ENCODE measurements at places on chromosomes 11 and 22.

GRCh38 chr11:123885570-123885969 lies at the start of gene TMEM225:
Gene TMEM225 (minus strand): TSS chr11:123885670. CDS start chr11:123885425, 245 bp downstream.
- DNase-seq = no peak

DNA sequence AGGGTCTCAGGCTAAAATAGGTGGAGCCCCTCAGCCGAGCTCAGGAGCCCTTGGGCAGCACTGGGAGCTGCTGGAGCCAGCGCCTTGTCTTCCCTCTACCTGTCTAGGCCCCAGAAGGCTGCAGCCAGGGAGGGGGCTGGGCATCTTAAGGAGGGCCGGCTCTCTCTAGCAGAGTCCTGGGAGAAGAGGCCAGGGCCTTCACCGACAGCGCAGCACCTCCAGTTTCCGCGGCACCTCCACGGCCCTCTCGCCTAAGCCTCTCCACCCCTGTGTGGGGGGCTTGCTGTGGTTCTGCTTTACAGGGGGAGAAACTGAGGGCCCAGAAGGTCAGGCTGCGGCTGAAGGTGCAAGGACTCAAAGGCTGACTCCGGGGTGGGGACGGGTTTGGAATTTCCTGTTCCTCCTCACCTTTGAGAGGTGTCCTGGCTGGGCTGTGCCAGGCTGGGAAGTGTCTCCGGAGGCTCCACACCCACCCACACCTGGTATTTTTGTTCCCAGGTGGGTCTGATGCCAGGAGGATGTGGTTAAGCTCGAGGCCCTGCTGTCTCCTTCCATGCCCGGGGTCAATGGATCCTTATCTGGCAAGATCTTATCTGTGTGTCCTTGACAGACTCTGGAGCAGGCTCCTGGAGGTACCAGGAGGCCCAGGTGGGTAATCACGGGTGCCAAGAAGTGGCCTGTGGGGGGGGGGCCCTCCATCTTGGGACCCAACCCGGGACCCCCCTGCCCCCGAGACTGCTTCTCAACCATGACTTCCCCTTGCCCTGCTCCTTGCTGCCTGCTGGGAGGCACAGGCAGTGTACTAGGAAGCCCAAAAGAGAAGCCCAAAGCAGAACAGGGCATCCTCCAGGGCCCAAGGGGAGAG lies 95.3 kb upstream of the FGF3 start:
- no peak for DNase-seq

GRCh38 chr22:48175721-48176120 lies 1413.3 kb downstream of the TBC1D22A start:
- no peak for DNase-seq

GRCh38 chr22:30198921-30199320 lies 47.6 kb downstream of the LIF start:
- DNase-seq = no peak

DNA sequence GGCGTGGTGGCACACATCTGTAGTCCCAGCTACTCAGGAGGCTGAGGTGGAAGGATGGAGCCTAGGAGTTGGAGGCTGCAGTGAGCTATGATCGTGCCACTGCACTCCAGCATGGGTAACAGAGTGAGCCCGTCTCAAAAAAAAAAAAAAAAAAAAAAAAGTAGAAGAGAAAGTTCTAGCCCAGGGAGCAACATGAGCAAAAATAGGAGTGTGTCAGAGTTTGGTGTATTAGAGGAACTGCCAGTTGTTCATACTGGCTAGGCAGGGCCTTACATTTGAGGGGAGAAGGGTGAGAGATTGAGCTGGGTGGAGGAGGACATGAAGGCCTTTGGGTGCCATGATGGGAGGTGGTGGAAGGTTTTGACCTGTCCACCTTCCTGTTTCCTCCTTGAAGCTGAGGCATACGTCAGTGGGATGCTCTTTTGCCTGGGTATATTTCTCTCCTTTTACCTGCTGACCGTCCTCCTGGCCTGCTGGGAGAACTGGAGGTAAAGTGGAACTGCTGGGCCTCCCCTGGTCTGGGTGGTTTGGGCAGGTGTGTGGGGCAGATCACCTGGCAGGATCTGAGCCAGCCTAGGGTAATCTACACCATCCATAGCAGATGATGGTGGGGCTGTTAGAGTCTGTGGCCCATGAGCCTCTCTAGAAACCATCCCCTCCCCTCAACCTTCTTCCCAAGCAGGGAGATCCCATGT lies 7.3 kb downstream of the SIDT2 start:
- no peak for DNase-seq

DNA sequence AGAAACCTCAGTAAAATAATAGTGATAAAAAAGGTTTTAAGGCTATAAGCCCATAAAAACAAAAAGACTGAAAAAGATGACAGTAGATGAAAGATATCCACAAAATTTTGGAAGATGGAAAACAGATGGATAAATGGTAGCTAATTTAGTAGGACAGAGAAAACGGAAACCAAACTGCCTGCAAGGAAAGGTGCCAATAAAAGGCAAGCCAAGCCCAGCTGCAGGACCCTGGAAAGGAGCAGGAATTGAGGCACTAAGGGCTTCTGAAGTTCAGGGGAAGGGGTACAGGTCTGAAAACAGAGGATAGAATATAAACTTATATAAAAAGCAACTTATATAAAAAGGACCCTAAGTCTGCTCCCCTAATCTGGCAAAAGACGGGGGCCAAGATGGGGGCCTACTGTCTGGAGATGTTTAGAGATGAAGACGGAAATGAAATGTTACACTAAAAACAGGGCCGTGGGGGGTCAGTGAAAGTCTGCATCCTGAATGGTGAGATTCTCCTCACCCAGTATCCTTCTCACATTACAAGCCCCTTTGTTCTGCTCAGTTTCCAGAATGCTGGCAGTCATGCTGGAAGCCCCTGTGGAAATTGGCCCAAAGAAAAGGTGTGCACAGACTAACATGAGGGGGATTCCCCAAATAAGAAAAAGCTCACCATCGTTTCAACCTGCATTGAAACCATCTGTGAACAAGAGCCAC lies 269.3 kb upstream of the PITPNB start:
- no peak for DNase-seq

DNA sequence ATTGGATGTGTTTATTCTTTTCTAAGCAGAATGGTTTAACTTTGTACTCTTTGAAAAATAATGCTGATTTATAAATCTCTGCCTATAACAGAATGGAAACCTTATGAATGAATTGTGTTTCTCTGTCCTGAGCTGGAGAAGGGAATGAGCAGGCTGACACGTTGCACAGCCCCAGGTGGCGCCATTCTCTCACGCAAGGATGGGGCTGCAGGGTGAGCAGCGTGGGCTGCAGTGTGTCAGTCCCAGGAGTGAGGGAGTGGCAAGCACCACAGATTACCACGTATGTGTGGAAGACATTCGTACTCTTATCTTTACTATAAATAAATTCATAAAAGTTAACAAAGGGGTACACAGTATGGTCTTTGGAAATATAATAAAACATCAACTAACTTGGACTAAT lies 33.4 kb downstream of the FDX1 start:
- DNase-seq = no peak

GRCh38 chr22:32617903-32618302 lies 143.3 kb downstream of the FBXO7 start:
- DNase-seq = no peak

DNA sequence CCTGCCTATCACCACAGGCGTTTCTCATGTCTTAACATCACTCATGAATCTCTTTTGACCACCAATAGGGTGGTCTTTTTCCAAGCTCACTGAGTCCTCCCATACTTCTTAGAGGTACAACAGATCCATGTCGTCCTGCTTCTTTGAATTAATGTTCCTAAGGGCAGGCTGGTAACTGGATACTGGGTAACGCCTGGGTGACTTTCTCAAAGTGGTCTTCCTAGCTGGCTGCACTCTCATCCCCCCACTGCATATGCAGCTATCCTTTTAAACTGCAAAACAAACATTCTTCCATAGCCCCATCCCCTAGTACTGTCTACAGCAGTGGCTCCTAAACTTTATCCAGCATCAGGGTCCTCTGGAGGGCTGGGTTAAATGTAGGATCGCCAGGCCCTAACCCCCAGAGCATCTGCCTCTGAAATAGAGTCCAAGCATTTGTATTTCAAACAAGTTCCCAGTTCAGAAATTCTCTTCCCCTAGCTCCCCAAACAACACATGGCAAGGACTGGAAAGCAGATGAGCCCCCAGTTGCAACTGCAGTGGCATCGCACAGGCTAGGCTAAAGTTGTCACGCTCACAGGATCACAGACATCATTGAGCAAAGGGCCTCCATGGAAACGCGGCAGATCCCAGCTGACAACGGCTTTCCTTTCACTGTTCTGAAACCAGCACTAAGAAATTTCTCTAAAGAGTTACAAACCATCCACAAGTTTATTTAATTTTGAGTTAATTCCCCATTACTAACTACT lies 204.9 kb downstream of the LARGE1 start:
- DNase-seq = peak; percentile 31

- DNase-seq = no peak
These were observed 5.4 kb upstream of the TTC36 start for GRCh38 chr11:118521892-118522311.

GRCh38 chr11:114060392-114061047 lies 1.0 kb downstream of the ZBTB16 start:
- no peak for DNase-seq

GRCh38 chr11:19162951-19163505 lies 38.8 kb downstream of the CSRP3 start:
- DNase-seq = no peak

GRCh38 chr11:14898906-14899305 lies 6.9 kb upstream of the CYP2R1 start:
- DNase-seq = no peak

DNA sequence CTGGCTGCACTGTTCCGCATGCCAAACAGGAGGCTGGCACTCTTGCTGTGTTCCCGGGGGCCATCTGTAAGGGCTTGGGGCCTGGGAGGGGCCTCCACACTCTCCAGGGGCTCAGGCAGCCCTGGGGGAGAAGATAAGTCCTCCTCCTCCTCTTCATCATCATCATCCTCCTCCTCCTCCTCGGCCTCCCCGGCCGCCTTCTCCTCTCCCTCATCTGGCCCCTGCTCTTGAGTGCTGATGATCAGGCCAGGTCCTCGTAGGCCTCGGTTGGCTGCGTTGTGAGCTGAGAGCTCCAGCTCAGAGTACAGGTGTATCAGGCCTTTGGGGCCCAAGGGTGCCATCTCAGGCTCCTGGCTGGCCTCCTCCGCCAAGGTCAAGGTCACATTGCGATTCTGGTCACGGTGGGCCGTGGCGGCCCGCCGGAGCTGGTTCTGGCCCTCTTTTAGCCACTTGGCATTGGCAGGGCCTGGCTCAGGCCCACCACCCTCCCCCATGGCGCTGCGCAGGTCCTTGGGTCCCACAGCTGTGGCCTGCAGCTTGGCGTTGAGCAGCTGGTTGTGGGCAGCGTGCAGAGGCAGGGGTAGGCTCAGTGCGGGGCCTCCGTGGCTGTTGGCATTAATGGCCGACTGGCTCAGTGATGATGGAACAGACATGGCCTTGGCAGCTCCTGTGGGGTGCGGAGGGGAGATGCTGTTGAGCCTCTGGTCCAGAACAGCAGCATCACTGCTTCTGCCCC lies 8.0 kb downstream of the APBB1 start:
- no peak for DNase-seq

GRCh38 chr11:19907839-19908238 lies 195.2 kb downstream of the NAV2 start:
- no peak for DNase-seq
